ENCODE measurements at places on chromosomes 5 and 9.
A peak's percentile ranks its signal among the peaks of the same experiment; 100 is the strongest.

- no peak for DNase-seq
- peaks cover 14% of the 10 kb centered on the region for H3K27me3 ChIP-seq
These were observed 141.7 kb downstream of the SYK start for GRCh38 chr9:90943341-90943740.

- no peaks in the 10 kb centered on the region for H3K36me3 ChIP-seq
- peaks cover 73% of the 10 kb centered on the region for H3K4me1 ChIP-seq
- peak; percentile 64 for DNase-seq
- peak overlapping the region; percentile 80 for H3K4me3 ChIP-seq
- H3K27ac ChIP-seq = peak overlapping the region; percentile 99
- no peaks in the 10 kb centered on the region for H3K27me3 ChIP-seq
These were observed 547 bp downstream of the ANP32B start for GRCh38 chr9:97983589-97984187.

DNA sequence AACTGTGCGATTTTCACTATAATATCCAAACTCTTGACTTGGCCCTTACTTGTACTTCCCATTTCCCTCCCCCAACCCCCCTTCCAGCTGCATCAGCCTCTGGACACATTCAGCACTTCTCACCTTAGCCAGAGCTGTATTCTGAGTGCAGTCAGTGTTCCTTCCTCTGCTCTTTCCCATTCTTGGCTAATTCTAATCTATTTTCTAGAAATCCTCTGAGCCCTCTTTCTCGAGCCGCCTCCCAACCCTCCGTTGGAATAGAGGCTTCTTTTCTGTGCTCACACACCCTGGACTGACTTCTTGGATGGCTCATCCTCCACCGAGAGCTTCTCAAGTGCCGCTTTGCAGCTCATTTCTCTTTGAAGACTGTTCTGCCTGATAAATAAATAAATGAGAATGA lies 188.8 kb downstream of the NTRK2 start:
- DNase-seq = peak; percentile 32
- H3K27me3 ChIP-seq = no peaks in the 10 kb centered on the region
- no peak overlapping the region for H3K4me3 ChIP-seq
- H3K4me1 ChIP-seq = peaks cover 47% of the 10 kb centered on the region

DNA sequence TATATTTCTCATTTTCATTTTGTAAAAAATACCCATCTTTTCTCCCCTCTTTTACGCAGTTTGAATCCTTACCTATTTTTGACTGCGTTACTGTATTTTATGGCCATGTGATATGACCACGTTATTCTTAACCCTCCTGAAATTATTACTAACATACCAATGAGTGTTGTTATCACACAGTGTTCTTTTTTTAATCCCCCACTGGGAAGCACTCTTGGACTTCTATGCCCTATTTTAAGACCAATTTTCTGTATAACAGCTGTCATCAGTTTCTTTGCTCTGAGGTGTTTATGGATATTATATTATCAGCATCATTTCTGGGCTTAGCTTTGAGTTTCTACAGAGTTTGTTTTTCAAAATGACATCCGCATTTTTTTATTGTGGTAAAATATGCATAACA lies 71.1 kb downstream of the CFAP95 start:
- DNase-seq = no peak
- H3K4me1 ChIP-seq = peaks cover 20% of the 10 kb centered on the region
- no peak overlapping the region for H3K27ac ChIP-seq
- no peak overlapping the region for H3K4me3 ChIP-seq
- no peaks in the 10 kb centered on the region for H3K27me3 ChIP-seq

DNA sequence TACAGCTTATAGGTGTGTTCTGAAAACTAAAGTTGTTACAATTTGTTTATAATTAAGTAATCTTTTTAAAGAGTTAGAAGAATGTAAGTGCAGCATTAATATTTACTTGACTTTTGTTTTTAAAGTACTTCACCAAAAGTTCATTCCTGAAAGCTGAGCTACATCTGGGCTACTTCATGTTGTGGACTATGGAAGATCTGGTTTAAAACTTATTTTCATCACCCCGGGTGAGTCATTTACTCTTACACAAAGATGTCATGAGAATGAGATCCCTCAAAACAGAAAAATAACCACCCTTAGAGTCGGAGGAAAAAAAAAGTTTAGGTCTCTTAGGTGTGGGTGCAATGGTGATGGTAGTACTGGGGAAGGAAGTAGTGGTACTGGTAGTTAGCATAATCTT lies 5.1 kb downstream of the POU5F2 start:
- H3K4me1 ChIP-seq = no peaks in the 10 kb centered on the region
- H3K36me3 ChIP-seq = peaks cover 16% of the 10 kb centered on the region
- DNase-seq = no peak
- no peak overlapping the region for H3K4me3 ChIP-seq
- H3K27me3 ChIP-seq = no peaks in the 10 kb centered on the region

DNA sequence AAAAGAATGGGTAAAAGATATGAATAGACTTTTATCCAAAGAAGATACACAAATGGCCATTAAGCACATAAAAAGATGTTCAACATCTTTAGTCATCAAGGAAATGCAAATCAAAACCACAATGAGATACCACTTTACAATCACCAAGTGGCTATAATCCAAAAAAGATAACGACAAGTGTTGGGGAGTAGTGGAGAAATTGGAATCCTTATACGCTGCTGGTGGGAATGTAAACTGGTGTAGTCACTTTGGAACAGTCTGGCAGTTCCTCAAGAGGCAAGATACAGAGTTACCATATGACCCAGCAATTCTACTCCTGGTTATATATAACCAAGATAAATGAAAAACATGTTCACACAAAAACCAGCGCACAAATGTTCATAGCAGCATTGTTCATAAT lies 234.9 kb downstream of the SPATA31D1 start:
- H3K4me3 ChIP-seq = no peak overlapping the region
- DNase-seq = no peak
- no peak overlapping the region for H3K27ac ChIP-seq
- no peaks in the 10 kb centered on the region for H3K4me1 ChIP-seq
- no peaks in the 10 kb centered on the region for H3K36me3 ChIP-seq

DNA sequence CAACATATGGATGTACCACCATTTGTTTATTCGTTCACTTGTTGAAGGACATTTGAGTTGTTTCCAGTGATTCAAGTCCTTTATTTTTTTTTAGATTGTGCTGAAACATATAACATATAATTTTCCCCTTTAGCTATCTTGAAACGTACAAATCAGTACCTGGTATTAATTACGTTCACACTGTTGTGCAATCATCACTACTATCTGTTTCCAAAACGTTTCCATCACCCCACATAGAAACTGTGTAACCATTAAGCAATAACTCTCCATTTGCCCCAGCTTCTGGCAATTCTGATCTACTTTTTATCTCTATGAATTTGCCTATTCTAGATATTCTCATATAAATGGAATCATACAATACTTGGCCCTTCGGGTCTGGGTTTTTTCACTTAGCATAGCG lies 116.0 kb downstream of the FGF1 start:
- DNase-seq = no peak
- H3K27ac ChIP-seq = no peak overlapping the region
- no peak overlapping the region for H3K4me3 ChIP-seq
- no peaks in the 10 kb centered on the region for H3K36me3 ChIP-seq
- no peaks in the 10 kb centered on the region for H3K27me3 ChIP-seq
- peaks cover 15% of the 10 kb centered on the region for H3K4me1 ChIP-seq

DNA sequence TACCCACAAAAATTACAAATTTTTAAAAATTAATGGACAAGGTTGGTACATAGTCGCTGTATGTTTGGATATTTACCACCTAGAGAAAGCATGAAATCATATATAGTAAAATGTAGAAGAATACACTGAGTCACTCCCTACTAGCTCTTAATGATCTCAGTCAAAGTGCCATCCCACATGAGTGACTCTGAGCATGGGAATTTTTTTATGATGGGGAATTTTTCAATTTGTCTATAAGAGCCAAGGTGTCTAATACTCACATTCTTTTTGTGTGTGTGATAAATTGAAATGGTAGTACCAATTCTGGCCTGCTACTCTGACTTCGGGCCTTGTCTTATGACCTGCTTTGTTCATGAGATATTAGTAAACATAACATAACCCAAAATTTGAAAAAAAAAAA lies 483.2 kb downstream of the CDH10 start:
- H3K36me3 ChIP-seq = no peaks in the 10 kb centered on the region
- no peak overlapping the region for H3K27ac ChIP-seq
- DNase-seq = no peak
- no peaks in the 10 kb centered on the region for H3K4me1 ChIP-seq

GRCh38 chr9:101372327-101373118 lies 12.3 kb downstream of the BAAT start:
- no peaks in the 10 kb centered on the region for H3K36me3 ChIP-seq
- no peak for DNase-seq
- no peaks in the 10 kb centered on the region for H3K27me3 ChIP-seq
- no peak overlapping the region for H3K4me3 ChIP-seq

- peak overlapping the region; percentile 18 for H3K4me3 ChIP-seq
- H3K27me3 ChIP-seq = no peaks in the 10 kb centered on the region
- no peak for DNase-seq
- H3K4me1 ChIP-seq = peaks cover 68% of the 10 kb centered on the region
These were observed 16.0 kb downstream of the CMYA5 start for GRCh38 chr5:79705632-79706031.

GRCh38 chr5:151550146-151550545 lies 41.0 kb downstream of the FAT2 start:
- no peak for DNase-seq
- no peak overlapping the region for H3K27ac ChIP-seq
- H3K4me3 ChIP-seq = no peak overlapping the region
- no peaks in the 10 kb centered on the region for H3K27me3 ChIP-seq

DNA sequence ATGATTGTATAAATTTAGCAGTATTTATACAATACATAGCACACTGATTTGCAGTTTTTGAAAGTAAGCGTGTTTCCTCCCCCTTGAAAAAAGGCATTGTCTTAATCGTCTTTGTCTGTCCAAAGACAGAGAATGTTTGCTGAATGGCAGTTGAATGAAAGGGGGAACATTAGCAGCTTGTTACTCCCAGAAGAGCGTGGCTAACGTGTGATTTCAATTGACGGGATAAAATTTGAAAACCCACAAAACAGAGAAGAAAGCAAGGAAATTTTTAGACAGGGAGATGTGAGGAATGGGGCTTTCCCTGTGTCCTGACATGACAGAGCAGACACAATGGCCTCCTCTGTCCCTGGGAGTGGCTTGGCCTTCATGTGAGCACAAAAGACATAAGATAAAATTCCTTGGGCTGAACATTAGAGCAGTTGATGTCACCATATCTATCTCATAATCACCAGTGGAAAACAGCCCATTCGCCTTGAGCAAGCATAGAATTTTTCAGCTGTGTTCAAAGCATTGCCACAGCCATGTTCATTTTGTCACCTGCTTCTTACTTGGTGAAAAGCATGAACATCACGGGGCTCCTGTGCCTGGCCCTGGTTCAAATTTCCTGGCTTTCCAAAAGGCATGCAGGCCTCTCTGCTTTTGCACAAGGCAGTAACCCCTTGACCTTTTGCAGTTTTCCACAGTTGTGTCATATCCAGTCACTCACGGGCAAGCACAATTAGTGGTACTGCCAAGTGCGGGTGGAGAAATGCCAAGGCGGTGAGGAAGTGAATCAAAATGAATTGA lies 126.9 kb downstream of the TLE1 start:
- H3K4me1 ChIP-seq = peaks cover 20% of the 10 kb centered on the region
- peaks cover 18% of the 10 kb centered on the region for H3K27me3 ChIP-seq
- H3K27ac ChIP-seq = peak overlapping the region; percentile 16
- no peak overlapping the region for H3K4me3 ChIP-seq
- DNase-seq = peak; percentile 17

DNA sequence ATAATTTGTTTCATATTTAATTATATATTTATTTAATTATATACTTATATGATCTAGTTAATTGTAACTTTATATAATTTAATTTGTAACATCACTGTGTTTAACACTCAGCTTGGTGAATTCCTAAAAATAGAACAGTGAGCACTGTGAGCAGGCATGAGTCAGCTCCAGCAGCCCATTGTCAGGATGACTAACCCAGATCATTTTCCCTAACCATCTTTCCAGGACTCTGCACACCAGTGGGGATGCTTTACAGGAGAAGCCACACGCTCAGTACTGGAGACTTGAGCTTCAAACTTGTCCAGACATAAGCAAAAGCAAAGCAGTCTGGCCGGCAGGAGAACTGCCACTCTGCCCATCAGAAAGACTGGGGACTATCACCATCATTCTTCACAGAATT lies 446.2 kb upstream of the TRPC7 start:
- H3K4me1 ChIP-seq = peaks cover 32% of the 10 kb centered on the region
- H3K27ac ChIP-seq = no peak overlapping the region
- no peak overlapping the region for H3K4me3 ChIP-seq
- H3K36me3 ChIP-seq = no peaks in the 10 kb centered on the region
- no peak for DNase-seq
- no peaks in the 10 kb centered on the region for H3K27me3 ChIP-seq

GRCh38 chr5:163908253-163908652 lies 402.8 kb downstream of the MAT2B start:
- H3K4me1 ChIP-seq = no peaks in the 10 kb centered on the region
- H3K4me3 ChIP-seq = no peak overlapping the region
- no peak for DNase-seq
- no peak overlapping the region for H3K27ac ChIP-seq
- H3K27me3 ChIP-seq = no peaks in the 10 kb centered on the region

- no peak overlapping the region for H3K27ac ChIP-seq
- no peak for DNase-seq
- H3K4me1 ChIP-seq = peaks cover 50% of the 10 kb centered on the region
These were observed 42.7 kb downstream of the FBXL17 start for GRCh38 chr5:108339220-108339619.

DNA sequence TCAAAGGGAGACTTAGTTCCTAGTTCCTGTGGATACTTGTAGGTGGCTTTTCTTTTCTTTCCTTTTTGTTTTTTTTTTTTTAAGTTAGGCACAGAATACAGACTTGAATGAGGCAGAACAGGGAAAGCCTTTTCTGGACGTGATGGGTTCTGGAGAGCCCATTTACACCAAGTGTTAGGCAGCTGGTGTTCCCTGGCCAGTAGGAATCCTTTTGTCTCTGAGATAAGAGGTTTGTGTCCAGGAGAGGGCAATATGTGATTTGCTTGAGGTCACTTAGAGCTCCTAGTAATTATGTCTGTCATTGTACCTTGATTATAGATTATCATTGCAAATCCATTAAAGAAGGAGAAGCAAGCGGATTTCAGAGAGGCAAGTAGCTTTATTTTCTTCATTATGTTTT lies 9.1 kb downstream of the MEGF10 start:
- H3K36me3 ChIP-seq = no peaks in the 10 kb centered on the region
- H3K4me1 ChIP-seq = no peaks in the 10 kb centered on the region
- DNase-seq = no peak
- H3K27ac ChIP-seq = no peak overlapping the region
- H3K27me3 ChIP-seq = peaks cover 40% of the 10 kb centered on the region

- peaks cover 37% of the 10 kb centered on the region for H3K36me3 ChIP-seq
- peak overlapping the region; percentile 12 for H3K27ac ChIP-seq
- H3K4me3 ChIP-seq = no peak overlapping the region
- H3K4me1 ChIP-seq = peaks cover 83% of the 10 kb centered on the region
These were observed 9.7 kb downstream of the CDC37L1 start for GRCh38 chr9:4689021-4689420.

All from left ventricle myocardium inferior (tissue), 1 donor.